ENCODE measurements at places on chromosomes 1 and 21.

GRCh38 chr1:246608616-246609376 is 42.5 kb downstream of the CNST start:
- no peak for DNase-seq

GRCh38 chr1:29749024-29749945 is 513.0 kb downstream of the PTPRU start:
- DNase-seq: no peak

DNA sequence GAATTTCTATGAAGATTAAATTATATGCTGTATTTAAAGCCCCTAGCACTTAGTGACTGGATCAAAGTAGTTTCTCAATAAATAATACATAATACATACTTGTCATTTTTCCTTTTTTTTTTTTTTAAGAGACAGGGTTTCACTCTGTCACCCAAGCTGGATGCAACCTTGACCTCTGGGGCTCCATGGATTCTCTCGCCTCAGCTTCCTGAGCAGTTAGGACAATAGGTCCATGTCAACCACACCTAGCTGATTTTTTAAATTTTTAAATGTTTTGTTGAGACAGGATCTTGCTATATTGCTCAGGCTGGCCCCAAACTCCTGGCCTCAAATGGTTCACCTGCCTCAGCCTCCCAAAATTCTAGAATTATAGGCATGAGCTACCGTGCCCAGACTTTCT is 5.9 kb downstream of the ACADM start:
- no peak for DNase-seq

DNA sequence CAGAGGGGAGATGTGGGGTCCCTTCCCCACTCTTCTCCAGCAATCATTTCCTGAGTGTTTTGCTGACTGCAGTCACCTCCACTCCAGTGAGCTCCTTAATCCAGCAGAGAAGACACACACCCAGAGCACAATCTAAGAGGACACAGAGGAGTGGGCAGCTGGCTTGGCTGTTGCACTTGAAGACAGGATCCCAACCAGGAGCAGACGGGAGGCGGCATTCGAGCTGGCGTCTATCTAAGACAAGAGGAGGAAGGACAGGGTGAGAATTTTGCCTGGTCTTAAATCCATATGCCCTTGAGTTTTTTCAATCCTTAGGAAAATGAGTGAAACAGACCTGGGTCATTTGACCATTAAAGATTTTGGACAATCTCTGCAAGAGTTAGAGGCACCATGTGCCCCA is 56.1 kb upstream of the SIM2 start:
- DNase-seq: no peak

GRCh38 chr1:65247419-65248359 is 61.7 kb upstream of the DNAJC6 start:
- DNase-seq: no peak

- peak; percentile 3 for DNase-seq
Observed at GRCh38 chr1:212060632-212061472, 25.3 kb downstream of the DTL start.

DNA sequence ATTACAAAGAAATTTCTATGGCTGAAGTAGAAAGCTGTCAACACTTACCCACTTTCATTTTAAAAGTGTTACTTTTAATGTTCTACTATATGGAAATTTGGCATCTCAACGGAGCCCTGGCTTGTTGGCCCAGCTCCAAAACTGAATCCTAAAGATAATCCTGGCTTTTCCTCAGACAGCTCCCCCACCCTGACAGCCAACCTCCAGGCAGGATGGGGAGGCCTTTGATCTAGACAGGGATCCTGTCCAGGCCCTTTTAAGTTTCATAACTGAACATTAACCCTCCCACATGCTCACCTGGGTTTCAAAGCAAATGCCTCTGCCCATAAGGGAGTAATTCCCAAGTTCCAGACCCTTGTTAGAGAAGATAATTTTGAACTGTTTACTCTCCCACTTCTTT is 99.3 kb upstream of the RALGPS2 start:
- no peak for DNase-seq

DNA sequence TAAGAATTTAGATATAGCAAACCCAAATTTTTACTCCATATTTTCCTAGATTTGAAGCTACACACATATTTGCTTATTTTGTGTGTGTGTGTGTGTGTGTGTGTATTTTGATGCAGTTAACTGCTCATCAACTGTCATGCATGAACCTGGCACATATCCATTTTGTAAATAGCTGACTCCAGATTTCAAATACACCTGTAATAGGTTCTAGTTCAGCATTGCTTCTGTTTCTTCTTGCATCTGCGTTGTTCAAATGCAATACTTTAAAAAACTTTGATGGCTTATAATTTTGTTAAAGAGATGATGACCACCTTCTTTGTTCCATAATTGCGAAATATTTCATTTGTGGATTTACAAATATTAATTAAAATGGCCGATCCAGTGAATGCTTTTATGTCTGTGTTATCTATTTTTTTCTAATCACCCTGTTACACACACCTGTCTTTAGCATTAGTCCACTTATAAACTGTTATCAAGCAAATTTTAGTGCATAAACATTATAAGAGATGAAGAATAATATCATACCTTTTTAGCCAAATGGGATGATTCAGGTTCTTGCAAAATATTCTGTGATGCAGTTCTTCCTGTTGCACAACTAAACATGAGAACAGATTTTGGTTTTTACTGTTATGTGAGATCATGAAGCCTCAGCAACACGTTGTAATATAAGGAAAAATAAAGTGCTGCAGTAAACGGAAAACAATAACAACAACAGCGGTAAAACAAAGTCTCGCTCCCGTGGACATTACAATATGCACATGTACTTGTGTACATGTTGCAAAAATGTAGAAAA is 12.7 kb upstream of the S100A11 start:
- no peak for DNase-seq

- no peak for DNase-seq
Observed at GRCh38 chr21:44619886-44620285, 7.0 kb upstream of the KRTAP10-9 start.

DNA sequence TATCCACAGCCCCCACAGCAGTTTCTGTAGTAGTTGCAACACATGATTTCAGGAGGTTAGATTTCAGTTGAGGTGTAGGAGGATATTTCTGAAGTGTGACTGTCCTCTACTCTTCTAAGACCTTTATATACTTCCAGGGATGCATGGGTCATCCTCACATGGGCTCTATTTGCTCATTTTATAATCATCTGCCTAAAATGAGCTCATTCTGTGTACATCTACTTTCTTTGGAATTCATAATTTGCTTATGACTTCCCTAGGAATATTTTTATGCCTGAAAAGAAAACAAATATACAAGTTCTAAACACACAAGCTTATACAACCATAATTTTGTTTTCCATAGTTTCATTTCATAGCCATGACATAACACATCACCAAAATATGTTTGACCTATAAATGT is at the start of gene KRTAP21-2:
TSS of gene KRTAP21-2 (minus strand) at position 101 of the 400 bp plus-strand sequence. CDS start at position 44, 57 bp downstream.
- DNase-seq: no peak

DNA sequence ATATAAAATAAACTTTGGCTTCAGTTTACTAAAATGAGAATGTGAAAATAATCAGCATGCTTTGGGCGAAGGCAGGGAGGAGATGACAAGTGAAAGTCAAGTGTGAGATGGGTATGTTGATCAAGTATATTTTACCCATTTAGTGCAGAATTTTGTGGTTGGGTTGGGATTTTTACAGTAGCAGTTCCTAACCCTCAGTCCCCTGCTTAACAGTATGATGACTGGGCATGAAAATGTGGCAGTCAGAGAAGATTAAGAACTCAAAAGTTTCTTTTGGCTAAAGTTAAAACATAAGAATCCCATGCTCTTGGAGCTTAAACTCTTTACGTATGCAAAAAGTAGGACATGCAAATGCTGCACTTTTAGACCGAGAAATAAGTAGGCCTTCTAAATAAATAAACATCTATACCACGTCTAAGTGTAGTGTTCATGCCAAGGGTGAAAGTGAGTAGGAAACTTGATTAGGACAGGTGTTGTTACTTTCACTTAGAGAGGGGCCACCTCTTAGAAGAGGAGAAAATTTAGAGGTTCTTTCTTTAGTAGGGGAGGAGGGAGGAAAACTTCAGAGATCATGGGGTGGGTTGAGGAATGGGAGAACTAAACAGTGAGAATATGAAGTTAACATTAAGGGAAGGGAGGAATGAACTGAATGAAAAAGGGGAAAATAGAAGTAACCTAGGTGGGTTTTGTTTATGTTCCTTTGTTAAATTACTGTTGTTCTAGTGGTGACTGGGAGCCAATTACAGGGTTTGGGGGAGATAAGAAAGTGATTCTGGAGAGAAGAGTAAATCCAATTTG is 127.8 kb downstream of the OSBPL9 start:
- DNase-seq: no peak

DNA sequence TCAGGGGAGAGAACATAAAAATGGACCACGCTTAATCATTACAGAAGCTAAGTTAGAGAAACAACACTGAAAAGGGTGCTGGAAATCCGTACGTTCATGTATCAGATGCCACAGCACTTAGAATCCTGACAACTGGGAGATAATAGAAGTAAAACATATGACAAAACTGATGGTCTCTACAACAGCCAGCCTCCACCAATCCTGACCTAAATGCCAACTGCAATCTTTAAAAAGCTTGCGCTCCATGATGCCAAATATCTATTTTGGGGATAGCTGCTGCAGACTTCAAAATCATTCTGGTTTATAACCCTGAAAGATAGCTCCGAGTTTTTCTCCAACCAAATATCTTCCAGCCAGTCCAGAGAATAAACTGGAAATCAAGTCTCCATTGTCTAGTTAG is 178.3 kb downstream of the RERE start:
- no peak for DNase-seq

DNA sequence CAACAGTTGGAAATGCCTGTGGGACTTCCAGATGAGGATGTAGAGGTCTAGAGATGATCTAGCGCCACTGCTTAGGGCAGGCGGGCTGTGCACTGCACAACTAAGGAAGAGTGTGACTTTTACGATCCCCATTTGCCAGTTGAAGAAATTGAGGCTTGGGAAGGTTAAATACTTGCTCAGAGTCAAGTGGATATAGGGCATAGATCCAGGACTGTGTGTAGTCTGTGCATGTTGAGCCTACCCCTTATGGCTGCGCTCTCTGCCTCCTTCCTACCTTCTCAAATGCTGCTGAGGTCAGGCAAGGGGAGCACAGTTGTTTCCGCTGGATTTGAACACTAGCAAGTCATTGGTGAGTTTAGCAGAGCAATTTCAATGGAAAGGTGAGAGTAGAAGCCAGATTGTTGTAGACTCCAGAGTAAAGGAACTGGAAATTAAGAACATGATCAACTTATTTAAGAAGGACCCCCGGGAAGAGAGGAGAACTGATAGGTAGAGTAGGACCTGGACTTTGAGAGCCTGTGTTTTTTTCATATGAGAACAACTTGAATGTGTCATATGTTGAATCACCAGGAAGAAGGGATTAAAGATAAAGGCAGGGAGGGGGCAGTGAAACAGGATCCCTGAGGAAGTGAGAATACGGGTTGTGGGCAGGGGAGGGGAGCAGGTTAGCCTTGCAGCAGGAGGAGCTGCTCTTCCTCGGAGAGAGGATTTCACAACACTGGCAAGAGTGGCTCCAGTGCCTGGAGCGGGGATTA is 2.7 kb downstream of the CAPN2 start:
- DNase-seq: no peak

DNA sequence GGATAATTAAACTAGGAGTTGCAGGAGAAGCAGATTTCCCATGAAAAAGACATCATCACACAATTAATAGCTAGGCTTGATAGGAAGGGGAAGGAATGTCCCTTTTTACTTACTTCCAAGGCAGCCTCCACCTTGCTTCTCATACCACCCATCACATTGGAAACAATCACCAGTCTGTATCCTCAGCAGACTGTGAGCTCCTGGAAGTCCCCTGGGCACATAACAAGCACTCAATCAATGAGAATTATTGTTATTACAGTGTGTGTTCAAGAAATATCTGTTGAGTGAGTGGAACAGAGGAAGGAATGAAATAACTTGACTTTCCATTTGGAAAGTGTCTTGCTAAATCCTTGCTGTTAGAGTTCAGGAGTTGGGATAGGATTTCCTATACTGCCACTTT is 36.2 kb downstream of the HIVEP3 start:
- DNase-seq: no peak

GRCh38 chr1:162530307-162530987 is 31.1 kb upstream of the UAP1 start:
- no peak for DNase-seq

DNA sequence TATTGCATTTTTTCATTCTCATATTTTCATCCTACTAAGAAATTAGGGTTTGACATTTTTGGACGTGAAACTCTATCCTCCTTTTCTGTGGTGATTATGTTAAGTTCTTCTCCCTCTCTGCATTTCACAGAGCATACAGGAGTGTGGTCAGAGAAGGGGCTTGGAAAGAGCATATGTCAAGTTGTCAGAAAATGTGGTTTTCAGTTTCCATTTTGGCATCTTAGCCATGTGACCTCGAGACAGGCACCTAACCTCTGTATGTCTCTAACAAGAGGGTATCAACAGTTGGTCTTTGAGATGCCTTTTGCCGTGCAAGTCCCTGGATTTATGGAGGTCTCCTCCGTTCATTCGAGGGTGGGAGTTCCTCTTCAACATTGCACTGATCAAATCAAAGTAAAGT is 140.7 kb downstream of the CYYR1 start:
- no peak for DNase-seq

DNA sequence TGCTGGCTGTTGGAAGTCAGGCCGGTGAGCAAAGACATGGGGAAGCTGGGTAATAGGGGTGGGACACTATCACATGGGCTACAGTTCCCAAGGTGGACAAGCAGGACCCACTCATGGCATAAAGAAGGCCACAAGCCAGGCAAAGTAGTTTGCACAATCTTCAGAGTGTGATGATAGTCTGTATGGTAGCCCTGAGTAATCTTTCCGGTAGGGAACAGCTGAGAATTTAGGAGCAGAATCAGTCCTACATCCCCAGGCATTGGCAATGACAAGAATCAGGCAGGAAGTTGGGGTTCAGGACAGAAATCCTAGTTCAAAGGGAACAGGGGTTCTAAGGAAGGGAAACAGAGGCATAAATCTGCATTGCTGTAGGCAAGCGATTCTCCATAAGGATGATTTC is 23.9 kb upstream of the SPATA6 start:
- no peak for DNase-seq

GRCh38 chr1:207313131-207313530 is 8.3 kb upstream of the CD55 start:
- DNase-seq: no peak

DNA sequence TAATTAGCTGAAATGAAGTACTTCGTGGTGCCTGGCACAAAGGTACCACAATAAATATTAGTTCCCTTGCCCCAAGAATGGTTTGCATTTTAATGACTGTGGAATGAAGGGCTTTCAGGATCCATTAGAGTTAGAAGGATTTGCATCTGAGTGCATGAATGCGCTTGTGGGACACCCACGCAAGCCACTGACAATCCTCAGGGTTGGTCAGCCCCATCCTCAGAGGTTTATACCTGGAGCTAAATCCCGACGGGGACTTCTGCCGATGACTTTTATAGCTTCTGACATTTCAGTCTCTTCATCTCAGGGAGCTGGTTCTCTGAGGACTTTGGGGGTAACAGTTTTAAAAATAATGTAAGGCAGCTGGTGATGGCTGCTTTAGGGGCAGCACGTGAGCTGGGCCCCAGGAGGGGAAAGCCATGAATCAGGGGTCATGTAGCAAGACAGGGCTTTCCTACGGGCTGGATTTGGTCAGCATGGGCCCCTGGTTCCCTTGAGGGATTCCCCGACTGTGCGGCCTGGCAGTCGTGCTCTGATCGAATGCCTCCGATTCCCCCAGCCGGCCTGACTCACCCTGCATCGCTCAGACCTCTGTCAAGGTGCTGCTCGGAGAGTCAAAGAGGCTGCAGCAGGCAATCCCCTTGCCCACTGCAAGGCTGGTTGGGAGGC is 20.8 kb upstream of the IL10 start:
- no peak for DNase-seq

GRCh38 chr1:14871218-14871970 is 272.9 kb downstream of the KAZN start:
- no peak for DNase-seq

GRCh38 chr1:202127836-202128622 is 5.3 kb downstream of the GPR37L1 start:
- DNase-seq: no peak

GRCh38 chr1:21749109-21749508 is 33.8 kb downstream of the USP48 start:
- DNase-seq: no peak
